NCI-H748 treated with DMSO at 0.1 percent for 48 hours (cell line): ENCODE measurements at places on chromosomes 3 and 15.

- DNase-seq = no peak
These were observed 13.3 kb downstream of the ETV5 start for GRCh38 chr3:186095561-186096081.

GRCh38 chr3:51777985-51778384, 1.1 kb downstream of the IQCF6 start:
- no peak for DNase-seq

GRCh38 chr3:140922634-140923033, 19.0 kb upstream of the SLC25A36 start:
- DNase-seq = no peak

DNA sequence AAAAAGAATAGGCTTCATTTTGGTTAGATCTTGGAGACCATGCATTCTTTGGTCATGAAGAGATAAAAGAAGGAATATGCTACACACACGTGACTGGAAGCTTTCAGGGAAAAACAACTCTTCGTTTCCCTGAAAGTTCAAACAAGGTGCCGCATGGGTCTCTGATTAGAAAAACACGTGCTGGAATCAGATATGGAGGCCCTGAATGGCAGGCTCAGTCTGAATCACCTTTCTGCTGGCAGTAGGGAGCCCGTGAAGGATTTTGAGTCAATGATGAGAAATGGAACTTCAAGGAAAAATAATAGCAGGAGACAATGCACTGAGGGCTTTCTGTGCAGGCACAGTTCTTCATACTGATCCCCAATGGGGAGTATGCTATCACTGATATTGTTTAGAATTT, 99.8 kb upstream of the LRRN1 start:
- no peak for DNase-seq

DNA sequence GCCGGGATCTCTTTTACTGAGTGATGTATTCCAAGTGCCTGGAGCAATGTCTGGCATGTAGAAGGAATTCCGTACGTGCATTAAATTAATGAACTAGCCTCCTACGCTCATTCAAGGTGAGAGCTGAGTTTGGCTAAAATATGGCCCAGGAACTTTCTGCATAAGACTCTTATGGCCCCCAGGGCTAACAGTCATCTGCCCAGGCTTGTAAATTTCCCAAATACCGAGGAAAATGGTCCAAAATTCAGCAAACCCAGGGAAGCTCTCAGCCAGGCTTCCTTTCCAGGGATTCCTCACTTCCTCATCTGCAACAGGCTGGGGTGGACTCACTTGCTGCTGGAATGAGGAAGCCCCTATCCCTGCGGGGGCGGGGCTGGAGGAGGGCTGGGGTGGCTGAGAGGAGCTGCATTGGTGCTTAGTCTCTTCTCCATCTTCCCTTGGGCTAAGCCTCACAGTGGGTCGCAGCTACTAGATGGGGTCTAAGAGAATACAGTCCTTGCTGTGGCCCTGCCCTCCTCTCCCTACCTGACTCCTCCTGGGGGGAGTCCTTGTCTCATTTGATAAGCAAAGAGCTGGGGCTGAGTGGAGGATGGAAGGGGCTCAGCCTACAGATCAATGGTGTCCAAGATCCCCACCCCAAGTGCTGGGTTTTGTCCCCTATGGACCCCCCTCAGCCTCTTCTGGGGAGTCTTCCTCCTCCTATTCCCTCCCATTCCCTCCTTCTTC, 28.5 kb upstream of the APOD start:
- no peak for DNase-seq

- no peak for DNase-seq
These were observed 189.1 kb upstream of the KBTBD8 start for GRCh38 chr3:66808891-66809594.

- no peak for DNase-seq
These were observed 1.1 kb downstream of the HYAL3 start for GRCh38 chr3:50297896-50298725.

GRCh38 chr3:116005404-116005803, 382.1 kb downstream of the GAP43 start:
- DNase-seq = no peak

DNA sequence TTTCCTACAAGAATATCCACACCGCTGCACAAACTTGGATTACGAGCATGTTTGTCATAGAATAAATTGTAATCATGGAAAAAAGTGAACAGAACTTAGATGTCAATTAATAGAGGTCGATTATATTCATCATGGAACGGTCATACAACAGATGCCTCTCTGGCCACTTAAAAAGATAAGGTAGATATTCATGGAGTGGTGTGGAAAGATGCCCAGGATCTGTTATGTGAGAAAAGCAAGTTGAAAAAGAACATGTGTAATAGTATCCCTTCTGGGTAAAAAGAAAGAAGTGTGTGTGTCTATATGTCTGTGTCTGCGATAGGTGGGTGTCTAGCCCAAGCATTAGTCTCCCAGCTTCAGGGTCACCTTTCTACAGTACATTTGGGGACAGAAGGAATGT, 113.3 kb downstream of the ANP32A start:
- no peak for DNase-seq

GRCh38 chr3:107861422-107861821, 229.4 kb downstream of the CD47 start:
- no peak for DNase-seq

GRCh38 chr3:50749822-50750221, 75.1 kb downstream of the DOCK3 start:
- no peak for DNase-seq

GRCh38 chr3:145981056-145981455, 179.9 kb downstream of the PLOD2 start:
- DNase-seq = no peak

- no peak for DNase-seq
These were observed 8.1 kb upstream of the LRRC2 start for GRCh38 chr3:46574243-46574646.

- DNase-seq = no peak
These were observed 598.6 kb downstream of the FOXP1 start for GRCh38 chr3:70984776-70985482.

DNA sequence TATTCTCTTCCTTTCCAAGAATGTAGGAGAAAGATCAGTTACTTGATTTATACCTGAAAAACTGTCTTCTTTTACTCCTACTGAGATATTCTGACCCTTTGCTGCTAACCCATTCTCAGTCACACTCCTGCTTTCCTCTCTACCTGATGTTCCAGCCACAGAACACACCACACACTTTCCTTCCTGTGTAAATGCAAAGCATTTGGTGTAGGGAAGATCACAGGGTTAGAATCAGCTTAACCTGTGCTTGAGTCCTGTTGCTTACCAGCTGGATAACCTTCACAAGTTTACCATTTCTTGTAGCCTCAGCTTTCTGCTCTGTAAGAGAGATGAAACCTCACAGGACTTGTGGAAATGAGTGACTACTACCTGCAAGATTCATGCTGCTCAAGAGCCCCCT, 489.8 kb upstream of the GOLIM4 start:
- no peak for DNase-seq

- no peak for DNase-seq
These were observed 534 bp upstream of the UBE2E1 start for GRCh38 chr3:23805210-23805632.

GRCh38 chr15:92142242-92143232, 251.1 kb upstream of the ST8SIA2 start:
- no peak for DNase-seq

DNA sequence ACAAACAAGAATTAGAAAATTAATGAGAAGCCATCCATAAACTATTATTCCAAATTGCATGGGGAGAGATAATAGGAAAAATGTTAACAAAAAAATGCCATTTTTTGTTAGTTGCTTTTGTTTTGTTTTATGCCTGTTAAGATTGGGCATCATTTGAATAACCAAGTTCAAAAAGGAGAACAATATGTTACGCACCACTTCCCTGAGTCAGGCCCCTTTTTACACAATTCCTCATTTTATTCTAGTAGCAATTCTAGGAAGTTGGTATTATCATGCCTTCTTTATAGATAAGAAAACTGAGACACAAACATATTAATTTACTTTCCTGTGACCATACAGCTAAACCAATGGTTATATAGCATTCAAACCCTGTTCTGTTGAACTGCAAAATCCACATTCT, 736.9 kb upstream of the CCDC54 start:
- DNase-seq = no peak

DNA sequence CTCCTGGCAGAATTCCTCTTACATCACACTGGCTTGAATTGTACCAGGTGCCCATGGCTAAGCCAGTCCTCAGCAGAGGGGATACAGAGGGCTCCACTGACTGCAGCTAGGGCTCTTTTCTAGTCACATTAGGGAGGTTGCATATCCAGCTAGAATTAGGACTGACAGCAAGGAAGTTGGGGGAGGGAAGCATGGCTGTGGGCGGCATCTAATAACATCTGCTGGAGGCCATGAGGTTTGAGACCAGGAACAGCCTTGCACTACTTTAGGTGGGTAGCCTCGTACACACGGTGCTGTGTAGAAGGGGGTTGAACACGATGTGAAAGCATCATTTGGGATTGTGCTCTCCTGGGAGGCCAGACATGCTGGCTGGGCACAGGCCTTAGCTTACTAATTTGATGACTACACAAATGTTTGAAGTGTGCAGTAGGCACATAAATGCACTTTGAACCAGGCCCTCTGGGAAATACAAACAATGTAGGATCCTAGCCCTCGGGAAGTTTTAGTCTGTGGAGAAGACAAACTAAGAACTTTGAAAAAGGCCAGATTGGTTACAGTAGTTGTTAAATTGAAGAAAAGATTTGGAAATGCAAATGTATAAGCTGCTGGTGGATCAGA, 30.2 kb downstream of the CHCHD6 start:
- DNase-seq = no peak

GRCh38 chr3:73926360-73927202, 301.8 kb upstream of the PDZRN3 start:
- DNase-seq = no peak

- peak; percentile 80 for DNase-seq
These were observed 1.3 kb upstream of the KCNH8 start for GRCh38 chr3:19146685-19147650.

GRCh38 chr3:159502986-159503385, 485.6 kb upstream of the IL12A start:
- DNase-seq = no peak

DNA sequence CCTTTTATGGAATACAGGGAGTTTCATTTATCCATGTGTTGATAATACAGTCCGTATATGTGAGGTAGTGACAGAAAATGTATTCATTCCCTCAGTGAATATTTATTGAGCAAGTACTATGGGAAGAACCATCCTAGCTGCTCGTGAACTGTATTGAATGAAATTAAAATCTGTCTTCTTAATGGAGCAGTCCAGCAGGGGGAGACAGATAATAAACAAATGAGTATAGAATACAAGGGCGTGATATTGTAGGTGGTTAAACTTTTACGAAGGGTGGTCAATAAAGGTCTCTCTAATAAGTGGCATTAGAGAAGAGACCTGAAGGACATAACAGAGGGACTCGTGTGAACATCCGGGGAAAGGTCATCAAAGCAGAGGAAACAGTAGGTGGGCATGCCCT, 62.7 kb upstream of the OSTN start:
- no peak for DNase-seq

GRCh38 chr3:131277836-131278497, 103.6 kb upstream of the NUDT16 start:
- no peak for DNase-seq

- DNase-seq = no peak
These were observed 37.3 kb upstream of the LEKR1 start for GRCh38 chr3:156788846-156789245.

DNA sequence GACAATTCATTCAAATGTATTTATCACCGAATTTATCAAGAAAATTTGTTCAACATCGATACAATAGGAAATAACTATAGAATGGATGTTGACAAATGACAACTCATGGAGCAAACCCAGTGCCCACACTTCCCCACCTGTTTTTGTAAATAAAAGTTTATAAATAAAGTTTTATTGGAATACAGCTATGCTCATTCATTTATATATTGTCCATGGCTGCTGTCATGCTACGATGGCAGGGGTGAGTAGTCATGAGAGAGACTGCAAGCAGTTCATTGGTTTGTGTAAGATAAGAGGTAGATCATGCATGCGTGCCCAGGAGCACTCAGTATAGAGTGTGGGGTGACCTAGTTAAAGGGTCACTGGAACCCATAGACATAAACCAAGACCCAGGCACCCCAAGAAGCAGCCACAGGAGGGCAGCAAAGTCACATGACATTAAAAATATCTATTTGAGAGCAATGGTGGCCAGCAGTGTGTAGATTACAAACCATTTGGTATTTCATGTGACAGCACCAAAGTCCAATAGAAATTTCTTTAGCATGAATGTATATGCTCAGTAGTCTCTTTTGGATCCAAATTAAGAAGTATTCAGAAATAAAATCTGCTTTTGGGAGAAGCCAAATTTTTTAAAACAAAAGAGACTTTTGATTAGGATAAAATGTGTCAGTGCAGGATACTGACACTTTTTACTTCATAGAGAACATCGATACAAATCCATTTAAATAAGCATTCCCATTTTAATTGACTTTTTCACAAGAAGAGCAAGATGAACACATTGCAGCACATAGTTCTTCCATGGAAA, 794.8 kb downstream of the MCTP2 start:
- DNase-seq = no peak

- no peak for DNase-seq
These were observed 21.4 kb upstream of the POC1A start for GRCh38 chr3:52175416-52176179.

DNA sequence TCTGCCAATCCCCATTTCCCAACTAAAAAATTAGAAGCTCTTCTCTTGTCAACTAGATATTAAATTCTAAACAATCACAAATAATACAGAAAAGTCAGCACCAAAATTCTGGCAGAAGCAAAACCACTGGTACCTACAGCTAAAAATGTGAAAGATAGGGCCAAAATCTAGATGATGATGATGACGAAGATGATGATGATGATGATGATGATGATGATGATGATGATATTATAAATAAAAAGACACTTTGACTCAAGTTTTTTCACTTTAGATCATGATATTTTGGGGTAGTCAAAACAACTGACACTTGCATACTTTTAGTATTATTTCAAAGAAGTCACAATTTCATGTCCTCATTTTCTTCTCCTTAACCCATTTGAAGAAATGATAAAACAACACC, 470.1 kb upstream of the NR2F2 start:
- no peak for DNase-seq

GRCh38 chr3:59334585-59334984, 284.8 kb upstream of the CFAP20DC start:
- no peak for DNase-seq

- DNase-seq = no peak
These were observed 216.1 kb downstream of the SLCO3A1 start for GRCh38 chr15:92069308-92070250.

- no peak for DNase-seq
These were observed 510.8 kb upstream of the AGTR1 start for GRCh38 chr3:148186881-148187280.

GRCh38 chr3:115861166-115861733, 237.9 kb downstream of the GAP43 start:
- no peak for DNase-seq

DNA sequence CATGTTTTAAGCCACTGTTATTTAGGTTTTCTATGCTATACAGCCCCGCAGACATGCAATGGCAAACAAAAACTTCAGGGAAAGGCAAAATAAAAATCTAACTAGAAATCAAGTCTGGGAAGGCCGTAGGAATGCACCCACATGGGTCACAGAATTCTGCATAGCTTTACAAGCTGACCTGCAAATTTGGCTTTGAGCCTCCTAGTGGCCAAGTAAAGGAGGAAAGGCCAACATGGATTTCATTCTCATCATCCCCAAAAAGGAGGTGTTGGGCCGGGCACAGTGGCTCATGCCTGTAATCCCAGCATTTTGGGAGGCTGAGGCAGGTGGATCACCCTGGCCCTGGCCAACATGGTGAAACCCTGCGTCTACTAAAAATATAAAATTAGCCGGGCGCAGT, 124.3 kb downstream of the FBLN2 start:
- no peak for DNase-seq
